ENCODE measurements at places on chromosomes 7 and 10.

GRCh38 chr7:20112696-20113095 is 104.5 kb downstream of the MACC1 start:
- DNase-seq = no peak

GRCh38 chr7:76050545-76050944 is 2.6 kb downstream of the MDH2 start:
- no peak for DNase-seq

- no peak for DNase-seq
These were observed 61.1 kb downstream of the SNX13 start for GRCh38 chr7:17879075-17879661.

GRCh38 chr10:29780096-29780495 is 145.3 kb upstream of the SVIL start:
- DNase-seq = no peak

DNA sequence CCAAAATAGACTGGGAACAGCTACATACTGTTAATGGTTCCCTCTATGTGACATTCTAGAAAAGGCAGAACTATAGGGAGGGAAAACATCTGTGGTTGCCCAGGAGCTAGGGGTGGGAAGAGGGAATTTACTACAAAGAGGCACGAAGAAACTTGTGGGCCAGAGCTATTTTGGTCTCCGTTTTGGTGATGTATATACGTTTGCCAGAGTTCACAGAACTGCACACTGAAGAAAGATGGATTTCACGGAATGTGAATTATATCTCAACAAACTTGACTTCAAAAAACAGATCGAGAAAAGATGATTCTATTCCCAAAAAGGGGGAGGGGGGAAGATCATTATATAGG is 386 bp upstream of the AS3MT start:
- DNase-seq = no peak

DNA sequence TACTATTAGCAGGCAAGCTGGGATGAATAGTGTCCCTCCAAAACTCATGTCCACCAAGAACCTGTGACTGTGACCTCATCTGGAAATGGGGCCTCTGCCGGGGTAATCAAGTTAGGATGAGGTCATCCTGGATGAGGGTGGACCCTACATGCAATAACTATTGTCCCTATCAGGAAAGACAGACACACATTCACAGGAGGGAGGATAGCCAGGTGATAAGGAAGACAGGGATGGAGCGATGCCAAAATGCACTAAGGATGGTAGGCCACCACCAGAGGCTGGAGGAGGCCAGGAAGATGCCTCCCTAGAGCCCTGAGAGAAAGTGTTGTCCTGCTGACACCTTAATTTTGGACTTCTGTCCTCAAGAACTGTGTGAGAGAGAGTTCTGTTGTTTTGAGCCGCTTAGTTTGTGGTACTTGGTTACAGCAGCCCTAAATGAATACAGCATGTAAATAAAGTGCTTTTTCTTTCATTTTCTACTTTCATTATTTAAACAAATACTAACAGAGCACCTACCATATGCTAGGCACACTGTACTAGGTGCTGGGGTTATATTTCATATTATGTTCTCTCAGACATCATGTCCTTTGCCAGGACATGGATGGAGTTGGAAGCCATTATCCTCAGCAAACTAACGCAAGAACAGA is 111.9 kb downstream of the USP6NL start:
- no peak for DNase-seq

DNA sequence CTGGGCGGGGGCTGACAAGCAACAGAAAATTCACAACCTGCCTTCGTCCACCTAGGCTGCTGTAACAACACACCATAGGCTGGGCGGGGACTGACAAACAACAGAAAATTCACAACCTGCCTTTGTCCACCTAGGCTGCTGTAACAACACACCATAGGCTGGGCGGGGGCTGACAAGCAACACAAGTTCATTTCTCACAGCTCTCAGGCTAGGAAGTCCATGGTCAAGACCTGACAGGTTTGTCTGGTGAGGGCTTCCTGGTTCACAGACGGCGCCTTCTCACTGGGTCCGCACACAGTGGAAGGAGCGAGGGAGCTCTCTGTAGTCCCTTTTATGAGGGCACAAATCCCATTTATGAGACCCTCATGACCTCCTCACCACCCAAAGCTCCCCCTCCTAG is 52.2 kb downstream of the DIP2C start:
- peak; percentile 17 for DNase-seq

DNA sequence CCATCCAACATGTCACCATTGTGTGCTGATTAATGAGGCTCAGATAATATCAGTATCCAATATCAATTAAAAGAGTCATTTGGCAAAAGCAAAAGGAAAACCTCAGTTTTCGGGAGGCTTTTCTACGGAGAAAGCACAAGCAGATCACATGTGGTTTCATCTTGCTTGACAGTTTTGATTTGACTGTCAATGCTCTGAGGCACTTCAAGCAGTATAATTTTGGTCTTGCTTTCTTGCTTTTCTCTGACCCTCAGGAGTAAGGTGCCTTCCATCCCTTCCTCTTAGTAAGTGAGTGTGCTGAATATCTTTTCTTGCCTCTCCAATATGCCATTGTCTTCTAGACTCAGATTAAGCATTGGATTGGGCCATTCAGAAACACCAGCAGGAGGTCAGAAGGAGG is 115.5 kb upstream of the CALCR start:
- no peak for DNase-seq

GRCh38 chr7:159158125-159158887 is 13.6 kb upstream of the VIPR2 start:
- DNase-seq = no peak

DNA sequence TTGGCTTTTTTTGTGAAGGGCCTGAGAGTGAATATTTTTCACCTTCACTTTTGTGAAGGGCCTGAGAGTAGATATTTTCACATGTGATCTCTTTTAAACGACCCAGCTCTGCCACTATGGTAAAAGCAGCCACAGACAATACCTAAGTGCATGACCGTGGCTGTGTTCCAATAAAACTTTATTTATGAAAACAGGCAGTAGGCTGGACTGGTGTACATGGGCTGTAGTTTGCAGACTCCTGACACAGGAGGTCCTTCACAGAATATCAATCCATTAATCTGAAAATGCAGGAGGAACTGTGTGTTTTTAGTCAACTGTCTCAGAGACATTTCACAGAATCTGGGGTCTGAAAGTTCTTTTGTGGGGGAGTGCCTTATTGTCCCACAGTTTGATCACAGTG is 186.9 kb downstream of the PRKCQ start:
- DNase-seq = no peak

DNA sequence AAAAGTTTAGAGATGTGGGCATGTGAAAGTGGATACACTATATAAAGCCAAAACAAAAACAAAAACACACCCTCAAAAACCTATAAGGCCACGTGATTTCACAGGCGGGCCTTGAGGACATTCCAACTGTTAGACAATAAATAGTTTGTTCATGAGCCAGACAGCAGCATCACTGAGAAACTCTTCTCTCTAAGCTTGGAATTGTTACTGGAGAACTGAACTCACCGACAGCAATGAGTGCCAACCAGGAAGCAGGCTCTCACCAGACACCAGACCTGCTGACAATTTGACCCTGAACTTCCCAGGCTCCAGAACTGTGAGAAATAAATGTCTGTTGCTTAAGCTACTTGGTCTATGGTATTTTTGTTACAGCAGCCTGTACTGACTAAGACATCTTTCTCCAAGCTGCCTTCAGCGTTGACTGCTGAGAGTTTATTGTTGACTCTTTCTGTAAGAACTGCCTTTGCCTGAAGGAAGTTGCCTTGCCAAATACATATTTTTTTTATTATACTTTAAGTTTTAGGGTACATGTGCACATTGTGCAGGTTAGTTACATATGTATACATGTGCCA is 107.5 kb downstream of the EPDR1 start:
- no peak for DNase-seq

DNA sequence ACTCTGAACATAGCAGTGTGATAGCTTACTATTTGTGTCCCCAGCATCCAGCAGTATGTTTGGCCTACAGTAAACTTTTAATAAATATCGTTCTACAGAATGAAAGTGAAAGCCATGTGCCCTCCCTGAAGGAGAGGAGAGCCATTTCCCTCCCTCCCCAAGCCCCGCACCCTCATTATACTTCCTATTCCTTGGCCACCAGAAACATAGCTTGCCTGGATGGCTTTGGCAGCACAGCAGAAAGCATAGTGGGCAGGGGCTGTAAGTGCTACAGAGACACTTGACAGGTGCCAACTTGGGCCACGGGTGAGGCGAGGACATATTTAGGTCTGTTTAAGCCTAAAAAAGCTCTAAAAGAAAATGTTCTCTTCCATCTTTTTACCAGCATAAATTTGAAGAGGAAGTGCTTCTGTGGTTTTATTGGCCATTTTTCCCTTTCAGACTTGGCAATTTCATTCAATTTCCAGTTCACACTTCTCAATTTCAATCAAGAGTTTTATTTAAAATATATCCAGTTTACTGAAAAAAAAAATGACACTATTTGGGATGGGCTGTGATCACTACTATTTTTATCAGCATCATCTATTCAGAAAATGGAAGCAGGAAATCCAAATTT is 12.7 kb downstream of the HHEX start:
- DNase-seq = no peak

GRCh38 chr10:44178856-44179255 is 206.0 kb downstream of the CXCL12 start:
- no peak for DNase-seq

- DNase-seq = peak; percentile 32
These were observed 100.8 kb upstream of the STK17A start for GRCh38 chr7:43481902-43482678.

GRCh38 chr10:86472061-86472460 is 49.5 kb downstream of the WAPL start:
- no peak for DNase-seq

DNA sequence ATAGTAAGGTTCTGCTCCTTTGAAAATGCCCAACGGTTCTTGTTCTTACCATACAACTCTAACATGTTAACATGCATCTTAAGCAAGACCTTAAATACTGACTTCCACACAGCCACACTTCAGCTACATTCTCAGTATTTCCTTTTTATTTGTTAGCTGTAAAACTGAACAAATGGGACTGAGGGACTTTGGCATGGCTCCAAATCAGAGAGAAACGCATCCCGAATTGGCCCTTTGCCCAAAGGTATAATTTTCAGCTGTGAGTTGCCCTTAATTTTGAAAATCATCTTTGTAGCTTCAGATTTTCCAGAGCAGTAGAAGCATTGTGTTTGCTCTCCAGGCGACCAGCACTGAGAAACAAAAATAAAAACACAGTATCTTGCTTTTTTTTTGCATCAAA is 56.4 kb downstream of the NEUROD6 start:
- no peak for DNase-seq

- no peak for DNase-seq
These were observed 6.8 kb downstream of the PON1 start for GRCh38 chr7:95317546-95317945.

DNA sequence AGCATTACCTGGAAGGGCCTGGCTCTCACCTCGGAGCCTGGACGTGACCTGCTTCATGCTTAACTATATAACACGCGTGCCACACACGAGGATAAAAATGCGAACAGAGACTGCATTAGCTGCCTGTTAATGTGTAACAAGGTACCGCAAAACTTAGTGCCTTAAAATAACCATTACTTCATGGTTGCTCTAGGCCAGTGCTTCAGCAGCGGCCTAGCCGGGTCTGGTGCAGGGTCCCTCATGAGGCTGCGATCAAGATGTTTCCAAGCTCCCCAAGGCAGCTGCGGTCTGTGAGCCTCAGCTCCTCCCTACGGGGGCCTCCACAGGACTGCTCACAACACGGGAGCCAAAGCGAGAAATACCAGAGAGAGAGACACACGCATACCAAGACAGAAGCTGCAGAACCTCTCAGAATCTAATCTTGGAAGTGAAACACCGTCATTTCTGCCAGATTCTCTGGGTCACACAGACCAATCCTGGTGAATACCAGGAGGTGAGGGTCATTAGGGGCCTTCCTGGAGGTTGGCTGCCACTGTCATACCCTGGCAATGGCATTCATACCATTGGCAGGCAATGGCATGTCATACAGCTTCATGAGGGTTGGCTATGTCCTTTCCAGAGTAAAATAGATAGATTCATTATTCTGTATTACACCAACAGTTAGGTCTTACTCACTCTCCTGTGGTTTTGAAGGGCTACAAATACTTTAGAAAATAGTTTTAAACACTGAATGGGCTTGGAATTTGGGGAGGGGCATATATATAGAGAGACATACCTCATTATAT is 94.5 kb downstream of the HIPK2 start:
- DNase-seq = peak; percentile 19

DNA sequence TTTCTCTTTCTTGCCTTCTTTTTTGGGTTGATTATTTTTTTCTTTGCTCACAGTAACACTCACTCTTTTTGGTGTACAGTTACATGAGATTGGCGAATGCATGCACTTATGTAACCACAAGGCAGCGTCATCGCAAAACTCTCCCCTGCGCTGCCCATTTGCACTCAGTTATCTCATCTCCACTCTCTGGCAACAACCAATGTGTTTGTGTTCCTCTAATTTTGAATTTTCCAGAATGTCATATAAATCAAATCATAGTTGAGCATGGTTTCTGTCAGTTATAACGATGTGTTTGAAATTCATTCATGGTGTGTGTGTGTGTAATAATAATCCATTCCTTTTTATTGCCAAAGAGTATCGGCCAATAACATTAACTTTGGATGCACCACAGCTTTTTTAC is 23.0 kb upstream of the IGFBP3 start:
- DNase-seq = no peak

DNA sequence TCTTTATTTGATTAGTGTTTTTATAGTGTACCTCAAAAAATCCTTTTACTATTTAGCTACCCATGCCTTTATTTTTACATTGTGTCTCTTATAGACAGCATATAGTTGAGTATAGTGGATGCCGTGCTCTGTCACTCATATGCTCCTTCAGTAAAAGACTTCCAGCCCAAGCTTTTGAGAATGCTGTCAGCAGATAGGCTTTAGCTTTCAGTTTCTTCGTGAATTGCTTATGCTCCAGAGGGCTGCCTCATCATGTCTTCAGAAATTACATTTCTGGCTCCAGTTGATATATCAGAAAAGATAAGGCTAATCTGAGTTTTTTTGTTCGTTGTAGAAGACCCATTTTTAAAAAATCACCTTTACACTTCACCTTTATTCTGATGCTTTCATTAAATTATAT is 332.0 kb downstream of the NXPH1 start:
- no peak for DNase-seq
